Melanocyte of skin (primary cell): ENCODE measurements at places on chromosomes 4 and X. TPM values are rescaled to one million over a fixed set of nuclear protein-coding genes. Genes with fewer than 3 reads are reported as not detected.

Gene CT55
- total RNA-seq, result not detected in 2 replicates

Gene GAGE13
- not detected in 2 replicates for total RNA-seq

Gene CCDC120
- 0.62 and 1.3 TPM in 2 replicates for total RNA-seq

Gene VCX3B
- total RNA-seq, result not detected in 2 replicates

Gene RTL3
- total RNA-seq, result not detected in 2 replicates

Gene RAB41
- total RNA-seq, result not detected in 2 replicates

Gene TMEM165
- 129 and 153 TPM in 2 replicates for total RNA-seq

Gene GPR50
- not detected in 2 replicates for total RNA-seq

Gene SMR3B
- total RNA-seq, result not detected in 2 replicates

Gene ZXDA
- 3.8 and 6.2 TPM in 2 replicates for total RNA-seq

Gene GAB3
- 2.2 and 10.7 TPM in 2 replicates for total RNA-seq

Gene SYN1
- total RNA-seq, result under 0.01 TPM in 1 of 2 replicates, not detected in the other

Gene CDK16
- 104 and 124 TPM in 2 replicates for total RNA-seq

Gene CLIC2
- 0.15 TPM in 1 of 2 replicates, not detected in the other for total RNA-seq

Gene DCX
- 2.5 and 3.1 TPM in 2 replicates for total RNA-seq

Gene ADH6
- total RNA-seq, result not detected in 2 replicates
